Activated CD4-positive, CD25-positive, alpha-beta regulatory T cell treated with anti-CD3 and anti-CD28 coated beads, Interleukin-2, amount 50 U/mL, for 72 hours (primary cell): ENCODE measurements at places on chromosomes 16 and 17.

DNA sequence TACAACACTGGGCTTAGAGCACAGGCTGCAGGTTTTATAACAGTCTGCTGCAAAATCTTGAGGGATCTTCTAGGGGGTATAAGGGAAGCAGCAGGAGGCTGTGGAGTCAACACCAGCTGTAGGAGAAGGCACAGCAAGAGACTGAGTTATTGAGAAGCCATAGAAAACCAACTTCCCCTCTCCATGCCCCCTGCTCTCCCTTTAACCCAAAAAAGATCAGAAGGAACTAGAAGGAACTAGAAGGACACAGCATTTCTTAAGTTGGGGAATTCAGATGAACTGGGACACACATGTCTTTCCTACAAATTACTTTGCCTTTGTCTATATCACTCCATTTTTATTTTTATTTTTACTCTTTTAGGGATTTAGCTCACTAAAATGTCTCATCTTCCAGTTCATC is 6.2 kb upstream of the CCL18 start:
- DNase-seq, result no peak

GRCh38 chr16:85455534-85455933 is 157.6 kb upstream of the GSE1 start:
- DNase-seq, result no peak

DNA sequence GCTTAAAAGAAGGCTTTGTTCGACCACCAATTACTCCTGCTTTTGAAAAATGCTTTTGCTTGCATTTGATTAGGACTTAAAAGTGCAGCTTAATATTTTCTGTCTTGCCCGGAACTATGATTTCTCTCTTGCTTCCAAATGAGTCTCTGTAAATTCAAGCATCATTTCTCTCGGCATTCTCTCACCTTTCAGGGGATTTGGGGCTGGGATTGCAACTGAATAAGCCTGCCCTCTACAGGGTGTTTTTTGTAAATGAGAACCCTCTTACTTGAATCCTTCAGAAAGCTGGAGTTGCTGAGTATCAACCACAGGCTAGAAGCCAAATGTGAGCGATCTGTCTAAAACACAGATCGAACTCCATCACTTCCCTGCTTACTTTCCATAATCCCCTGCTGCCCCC is 234.6 kb downstream of the TMEM114 start:
- DNase-seq, result no peak

- DNase-seq, result no peak
Observed at GRCh38 chr17:80704894-80705293, 160.3 kb downstream of the RPTOR start.

GRCh38 chr17:69246726-69247375 is 18.2 kb upstream of the ABCA10 start:
- DNase-seq, result no peak

- peak; percentile 40 for DNase-seq
Observed at GRCh38 chr17:73291260-73291801, 20.5 kb downstream of the CDC42EP4 start.

DNA sequence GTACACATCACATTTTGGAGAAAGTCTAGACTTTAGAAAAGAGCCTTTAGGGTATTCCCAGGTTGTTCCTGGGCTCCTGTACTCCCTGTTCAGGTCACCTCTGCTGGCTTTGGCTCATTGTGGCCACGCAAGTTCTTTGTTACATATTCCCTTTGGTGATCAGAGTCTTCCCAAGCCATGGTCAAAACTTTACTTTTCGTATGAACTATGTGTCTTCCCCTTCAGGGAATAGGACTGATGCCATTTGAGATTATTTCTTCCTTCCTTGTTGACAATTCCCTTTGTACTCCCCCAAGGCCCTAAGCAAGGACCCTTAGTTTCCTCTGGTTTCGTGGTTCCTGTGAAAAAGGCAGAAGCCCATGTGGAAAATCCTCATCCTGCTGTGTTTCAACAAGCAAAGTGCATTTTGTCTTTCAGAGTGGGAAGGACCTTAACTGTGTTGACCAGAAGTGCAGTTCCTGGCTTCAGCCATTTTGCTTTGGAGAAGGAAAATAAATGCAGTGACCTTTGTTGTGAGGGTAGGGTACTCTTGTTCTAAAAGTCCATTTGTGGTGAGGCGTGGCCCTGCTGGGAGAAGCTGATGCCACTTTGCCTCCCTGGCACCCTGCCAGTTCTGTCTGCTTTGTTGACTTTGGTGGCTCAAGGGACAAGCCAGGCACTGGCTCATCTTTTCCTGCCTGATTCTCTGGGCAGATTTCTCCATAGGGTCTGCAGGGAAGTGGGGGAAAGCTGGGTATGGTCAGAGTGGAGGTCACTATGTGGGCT is 55.1 kb downstream of the ZNRF1 start:
- DNase-seq, result no peak

DNA sequence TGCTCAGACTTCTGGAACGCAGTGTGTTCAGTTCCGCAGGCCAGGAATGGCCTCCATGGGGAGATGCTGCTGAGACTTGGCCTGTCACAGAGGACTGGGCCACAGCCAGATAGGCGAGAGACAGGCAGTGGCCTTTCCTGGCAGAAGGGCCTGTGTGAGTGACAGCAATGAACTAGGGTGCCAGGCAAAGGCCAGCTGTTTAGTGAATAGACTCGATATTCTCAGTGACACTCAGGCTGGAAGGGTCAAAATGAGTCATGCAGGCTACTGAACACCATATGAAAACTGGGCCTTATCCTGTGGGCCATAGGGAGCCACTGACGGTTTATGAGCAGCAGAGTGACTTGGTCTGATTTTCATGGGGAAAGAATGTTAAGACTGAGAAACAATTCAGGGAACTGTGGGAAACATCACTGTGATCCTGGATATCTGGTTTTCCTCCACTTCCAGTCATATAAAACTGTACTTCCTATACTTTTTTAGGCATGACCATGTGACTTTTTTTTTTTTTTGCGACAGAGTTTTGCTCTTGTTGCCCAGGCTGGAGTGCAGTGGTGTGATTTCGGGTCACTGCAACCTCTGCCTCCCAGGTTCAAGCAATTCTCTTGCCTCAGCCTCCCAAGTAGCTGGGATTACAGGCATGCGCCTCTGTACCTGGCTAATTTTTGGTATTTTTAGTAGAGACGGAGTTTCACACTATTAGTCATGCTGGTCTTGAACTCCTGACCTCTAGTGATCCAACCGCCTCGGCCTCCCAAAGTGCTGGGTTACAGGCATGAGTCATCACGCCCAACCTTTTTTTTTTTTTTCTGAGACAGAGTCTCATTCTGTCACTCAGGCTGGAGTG is 5.2 kb upstream of the NUBP1 start:
- peak; percentile 48 for DNase-seq

DNA sequence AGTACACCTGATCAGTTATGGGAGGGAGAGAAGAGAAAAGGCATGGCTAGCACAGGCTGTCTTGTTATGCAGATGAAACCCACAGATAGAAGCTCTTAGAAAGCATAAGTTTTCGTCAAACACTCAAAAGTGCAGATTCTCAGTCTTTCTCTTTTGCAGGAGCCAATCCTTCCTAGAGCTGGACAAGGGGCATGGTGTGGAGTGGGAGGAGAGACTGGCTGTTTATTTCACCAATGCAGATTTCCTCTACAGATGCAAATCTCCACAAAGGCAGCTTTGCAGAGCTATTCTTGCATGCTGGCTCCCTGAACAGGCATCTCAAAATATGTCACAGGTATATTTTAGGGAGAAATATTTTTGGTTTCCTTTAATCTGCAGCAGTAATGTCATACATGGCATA is 1400.7 kb downstream of the CDH8 start:
- DNase-seq, result no peak

DNA sequence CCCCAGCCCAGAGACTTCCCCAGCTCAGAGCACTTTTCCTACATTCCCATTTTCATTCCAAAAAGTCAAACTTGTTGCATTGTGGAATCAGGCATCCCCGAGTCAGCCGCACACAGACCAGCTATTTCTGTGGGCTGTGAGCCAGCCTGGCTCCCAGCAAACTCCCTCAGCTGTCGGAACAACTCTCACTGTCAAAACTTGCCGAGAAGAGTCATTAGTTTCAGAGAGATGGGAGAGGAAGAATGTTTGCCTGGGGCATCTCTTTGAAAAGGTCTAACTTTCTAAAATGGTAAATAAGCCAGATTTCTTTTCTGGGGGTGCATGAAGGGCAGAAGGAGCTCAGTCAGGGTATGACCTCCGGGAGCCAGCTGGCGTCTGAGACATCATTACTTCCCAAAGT is 280.0 kb downstream of the TMEM114 start:
- DNase-seq, result no peak

- DNase-seq, result no peak
Observed at GRCh38 chr17:64662774-64663367, 764 bp upstream of the SMURF2 start.

DNA sequence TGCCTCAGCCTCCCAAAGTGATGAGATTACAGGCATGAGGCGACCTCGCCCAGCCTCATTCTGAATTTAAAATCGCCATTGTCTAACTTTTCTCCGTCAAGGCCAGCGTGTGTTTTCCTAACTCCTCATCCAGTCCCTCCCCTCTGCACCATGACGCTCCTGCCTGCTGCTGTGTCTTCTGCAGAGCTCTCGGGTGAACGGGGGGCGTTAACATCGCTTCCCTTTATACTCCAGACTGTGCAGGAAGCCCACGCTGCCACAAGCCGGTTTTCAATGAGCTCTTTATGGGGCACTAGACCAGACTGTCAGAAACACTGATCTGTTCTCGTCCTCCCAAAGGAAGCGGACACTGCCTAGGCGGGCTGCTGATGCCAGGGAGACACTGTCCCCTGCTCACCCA is 13.2 kb downstream of the AANAT start:
- no peak for DNase-seq

- DNase-seq, result no peak
Observed at GRCh38 chr17:65511316-65511715, 50.1 kb downstream of the AXIN2 start.

DNA sequence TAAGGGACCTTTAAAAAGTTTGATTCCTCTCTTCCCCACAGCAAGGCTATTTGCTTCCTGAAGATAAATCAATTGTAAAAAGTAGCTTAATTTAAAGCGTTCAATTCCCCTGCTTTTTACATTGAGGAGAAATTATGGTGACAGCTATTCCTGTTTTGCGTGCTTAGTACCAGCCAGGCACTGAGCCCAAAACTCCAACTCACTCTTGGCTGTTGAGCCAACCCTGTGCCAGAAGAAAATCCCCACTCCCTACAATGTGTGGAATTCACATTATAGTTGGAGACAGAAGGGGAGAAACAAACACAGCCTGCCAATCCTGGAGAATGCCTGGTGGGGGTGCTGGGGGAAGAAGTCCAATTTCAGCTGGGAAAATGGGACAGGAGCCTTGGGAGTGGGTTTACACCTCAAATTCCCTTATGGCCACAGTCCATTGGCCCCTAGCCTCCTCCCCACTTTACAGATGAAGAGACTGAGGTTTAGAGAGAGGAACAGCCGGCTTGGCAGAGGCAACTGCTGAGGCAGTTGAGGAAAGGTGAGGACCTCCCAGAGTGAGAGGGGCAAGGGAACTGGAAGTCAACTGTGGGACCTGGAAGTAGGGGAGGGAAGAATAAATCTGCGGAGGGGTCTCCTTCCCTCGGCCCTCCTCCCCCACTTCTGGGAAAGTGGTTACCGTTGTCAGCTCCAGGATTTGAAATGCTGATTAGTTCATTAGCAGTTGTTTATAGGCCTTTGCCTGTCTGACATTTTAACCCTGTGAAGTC is 26.1 kb downstream of the CDH1 start:
- no peak for DNase-seq

DNA sequence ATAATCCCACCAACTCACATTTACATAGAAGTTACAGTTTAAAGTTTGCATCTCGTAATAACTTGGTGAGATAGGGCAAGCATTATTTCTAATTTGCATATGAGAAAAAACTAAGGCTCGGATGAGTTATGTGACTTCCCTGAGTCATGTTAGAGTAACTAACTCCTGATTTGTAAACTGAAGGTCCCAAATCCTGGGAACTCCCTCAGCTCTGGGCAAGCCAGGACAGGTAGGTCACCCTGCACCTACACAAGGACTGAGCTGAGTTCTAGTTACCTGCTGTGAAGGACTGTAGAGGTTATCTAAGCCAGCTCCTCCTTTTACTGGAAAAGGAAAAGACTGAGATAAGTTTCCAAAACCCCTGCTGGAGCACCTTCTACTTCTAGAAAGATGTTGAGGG is 92.1 kb upstream of the HLF start:
- DNase-seq, result no peak

DNA sequence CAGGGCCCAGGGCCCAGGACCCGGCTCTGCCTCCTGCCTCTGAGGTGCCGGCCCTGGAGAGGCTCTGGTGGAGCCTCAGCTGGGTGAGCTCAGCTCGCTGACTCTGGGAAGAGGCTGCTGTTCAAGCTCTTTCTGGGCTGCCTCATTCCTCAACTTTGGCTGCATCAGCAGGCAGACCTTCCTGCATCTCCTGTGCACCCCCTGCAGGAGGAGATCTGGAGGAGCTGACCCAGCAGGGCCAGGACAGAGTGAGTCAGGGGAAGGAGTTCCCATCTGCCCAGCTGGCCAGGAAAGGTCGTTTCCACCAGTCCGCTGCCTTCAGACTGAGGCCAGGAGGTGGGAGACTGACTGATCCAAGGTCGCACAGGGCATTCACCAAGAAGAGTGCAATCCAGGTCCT is 10.7 kb downstream of the CRHR1 start:
- DNase-seq, result no peak

- DNase-seq, result no peak
Observed at GRCh38 chr16:10165643-10166042, 16.6 kb downstream of the GRIN2A start.

GRCh38 chr16:72646615-72647014 is 401.3 kb downstream of the ZFHX3 start:
- no peak for DNase-seq

DNA sequence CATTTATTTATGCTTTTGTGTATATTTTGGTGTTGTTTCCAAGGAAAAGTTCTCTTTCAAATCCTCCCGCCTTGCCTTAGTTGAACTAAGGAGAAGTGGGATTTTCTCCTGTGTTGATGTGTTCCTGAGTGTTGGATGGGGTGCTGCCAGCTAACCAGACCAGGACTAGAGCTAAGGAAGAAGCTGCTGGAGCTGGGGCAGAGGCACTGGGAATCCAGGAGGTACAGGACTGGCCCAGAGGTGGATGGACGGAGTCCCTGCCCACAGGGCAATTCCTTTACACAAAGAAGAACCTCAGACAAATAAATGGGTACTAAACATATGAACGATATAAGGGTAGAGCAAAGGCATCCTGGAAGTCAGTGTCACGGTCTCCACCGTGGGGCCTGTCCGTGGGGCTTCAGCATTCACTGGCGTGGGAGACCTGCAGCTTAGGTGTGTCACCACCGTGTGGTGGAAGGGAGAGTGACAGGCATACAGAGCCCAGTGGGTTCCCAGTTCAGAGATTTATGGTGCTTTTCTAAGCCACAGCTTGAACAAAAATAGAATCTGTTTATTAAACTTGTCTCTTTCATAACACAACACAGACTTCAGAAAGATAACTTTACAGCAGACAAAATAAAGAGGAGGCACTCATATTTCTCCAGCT is 270.7 kb downstream of the NTN1 start:
- no peak for DNase-seq

- DNase-seq, result no peak
Observed at GRCh38 chr16:1466968-1467521, 7.8 kb downstream of the CLCN7 start.

GRCh38 chr17:9230346-9230745 is 209.0 kb downstream of the NTN1 start:
- DNase-seq, result no peak

- DNase-seq, result peak; percentile 59
Observed at GRCh38 chr17:66302761-66303626, 581 bp downstream of the PRKCA start.

GRCh38 chr16:85347213-85347591 is 234.9 kb upstream of the CIBAR2 start:
- no peak for DNase-seq

GRCh38 chr16:78571434-78571833 is 472.0 kb downstream of the WWOX start:
- DNase-seq, result no peak
